ENCODE measurements at places on chromosomes 3 and 15.
A peak's percentile ranks its signal among the peaks of the same experiment; 100 is the strongest.

DNA sequence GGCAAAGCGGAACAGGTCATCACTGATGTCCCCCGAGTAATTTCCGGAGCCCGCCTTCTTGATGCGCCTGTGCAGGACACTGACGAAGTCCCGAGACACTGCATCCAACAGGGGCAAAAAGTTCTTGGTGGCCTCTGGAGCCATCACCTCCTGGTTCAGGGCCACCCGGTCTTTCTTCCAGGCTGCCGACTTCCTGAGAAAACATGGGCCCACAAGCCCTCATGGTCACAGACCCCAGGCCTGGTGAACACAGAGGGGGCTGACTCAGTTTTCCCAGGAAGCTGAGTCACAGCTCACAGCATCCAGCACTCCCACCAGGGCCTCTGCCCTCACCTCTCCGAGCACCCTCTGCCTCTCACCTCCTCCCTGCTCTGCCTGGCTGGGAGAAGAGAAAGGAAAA is 22.4 kb downstream of the CYP11A1 start:
- DNase-seq: peak; percentile 24

- no peak for DNase-seq
Observed at GRCh38 chr15:63079947-63080626, 37.5 kb downstream of the TPM1 start.

DNA sequence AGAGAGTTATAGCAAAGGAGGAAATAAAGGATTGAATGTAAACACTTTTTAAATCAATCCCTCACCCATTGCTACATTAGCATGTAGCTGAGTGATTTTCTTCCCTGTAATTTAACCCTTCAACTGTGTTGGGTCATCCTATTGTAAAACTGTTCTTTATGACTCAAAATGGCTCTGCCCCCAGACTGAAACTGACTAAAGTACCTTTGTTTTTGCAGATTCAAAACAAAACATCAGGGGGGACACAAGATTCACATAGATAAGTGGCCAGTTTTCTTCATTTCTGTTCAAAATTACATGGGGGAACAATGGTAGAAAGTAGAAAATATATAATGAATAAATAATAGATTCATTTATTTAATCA is 268.4 kb downstream of the IGSF11 start:
- no peak for DNase-seq

GRCh38 chr3:149610351-149611105 is 47.3 kb downstream of the WWTR1 start:
- no peak for DNase-seq

DNA sequence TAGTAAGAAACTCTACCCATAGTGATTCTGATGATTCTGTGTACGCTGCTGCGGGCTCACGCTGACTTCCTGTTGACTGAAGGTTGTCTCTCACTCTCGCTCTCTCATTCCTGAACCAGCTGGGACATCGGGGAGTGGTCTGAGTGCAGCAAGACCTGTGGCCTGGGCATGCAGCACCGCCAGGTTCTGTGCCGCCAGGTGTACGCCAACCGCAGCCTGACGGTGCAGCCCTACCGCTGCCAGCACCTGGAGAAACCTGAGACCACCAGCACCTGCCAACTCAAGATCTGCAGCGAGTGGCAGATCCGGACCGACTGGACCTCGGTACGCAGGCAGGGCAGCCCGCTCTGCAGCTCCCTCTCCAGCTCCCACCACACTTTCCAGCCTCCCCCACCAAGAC is 63.6 kb upstream of the NR2E3 start:
- no peak for DNase-seq

DNA sequence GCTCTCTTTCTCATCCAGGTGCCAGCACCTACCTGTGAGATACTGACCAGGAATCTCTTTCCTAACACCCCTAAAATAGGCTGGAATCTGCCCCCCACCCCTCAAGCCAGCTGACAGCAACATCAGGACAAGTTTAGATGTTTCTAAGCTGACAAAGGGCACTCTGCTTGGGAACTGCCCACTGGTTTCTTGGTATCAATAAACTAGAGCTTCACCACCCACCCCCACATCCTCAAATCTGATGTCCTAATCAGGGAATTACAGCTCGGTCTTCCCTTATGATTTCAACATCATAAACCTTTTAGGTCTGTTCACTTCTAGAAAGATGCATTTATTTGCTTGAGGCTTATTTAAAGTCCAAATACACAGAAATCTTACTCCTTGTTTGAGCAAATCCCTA is 34.7 kb downstream of the CEP19 start:
- DNase-seq: no peak

GRCh38 chr3:16455966-16456365 is 57.5 kb downstream of the RFTN1 start:
- no peak for DNase-seq

- DNase-seq: no peak
Observed at GRCh38 chr15:68203486-68203885, 1.6 kb downstream of the CALML4 start.

- DNase-seq: peak; percentile 51
Observed at GRCh38 chr3:69161587-69162307, 39.4 kb upstream of the LMOD3 start.

DNA sequence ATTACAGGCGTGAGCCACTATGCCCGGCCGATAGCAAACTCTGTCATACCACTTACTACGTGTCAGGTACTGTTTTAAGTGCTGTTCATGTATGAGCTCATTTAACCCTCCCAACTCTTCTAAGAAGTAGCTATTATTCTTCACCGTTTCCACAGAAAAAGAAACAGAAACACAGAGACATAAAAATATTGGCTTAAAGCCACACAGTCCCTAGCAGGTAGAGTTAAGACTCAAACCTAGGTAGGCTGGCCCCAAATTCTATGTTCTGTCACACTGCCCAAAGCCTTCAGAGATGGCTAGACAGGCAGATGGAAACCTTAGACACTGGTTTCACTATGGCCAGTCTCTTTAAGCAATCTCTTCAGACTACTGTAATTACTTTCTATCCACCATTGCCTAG is 149.8 kb upstream of the KCNMB2 start:
- DNase-seq: no peak

DNA sequence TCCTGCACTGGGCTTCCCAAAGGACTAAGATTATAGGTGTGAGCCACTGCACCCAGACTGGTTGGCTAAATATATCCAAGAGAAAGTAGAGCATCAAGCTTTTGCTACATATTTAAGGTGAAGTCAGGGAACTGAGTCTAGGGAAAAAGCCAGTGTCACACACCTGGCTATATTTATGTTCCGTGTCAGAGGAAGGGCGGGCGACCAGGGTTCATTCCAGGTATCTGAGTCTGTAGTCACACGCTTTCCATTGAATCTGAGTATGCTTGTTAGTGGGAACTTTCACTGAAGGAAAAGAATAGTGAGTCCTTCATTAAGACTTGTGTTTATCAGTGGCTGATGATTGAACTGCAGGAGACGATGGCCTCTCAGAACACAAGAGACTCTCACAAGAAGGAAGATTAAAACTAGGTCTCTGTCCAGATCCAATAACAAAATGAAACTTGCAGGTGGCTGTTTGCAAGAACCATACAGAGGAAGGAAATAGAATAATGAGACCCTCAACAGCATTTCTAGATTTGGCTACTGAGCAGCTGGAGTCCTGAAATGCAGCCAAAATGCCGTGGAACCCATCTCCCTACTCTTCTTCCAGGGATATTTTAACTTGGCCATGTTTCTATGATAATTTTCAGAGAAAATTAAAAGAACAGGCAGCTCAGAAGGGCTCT is 276.3 kb downstream of the THSD4 start:
- no peak for DNase-seq

DNA sequence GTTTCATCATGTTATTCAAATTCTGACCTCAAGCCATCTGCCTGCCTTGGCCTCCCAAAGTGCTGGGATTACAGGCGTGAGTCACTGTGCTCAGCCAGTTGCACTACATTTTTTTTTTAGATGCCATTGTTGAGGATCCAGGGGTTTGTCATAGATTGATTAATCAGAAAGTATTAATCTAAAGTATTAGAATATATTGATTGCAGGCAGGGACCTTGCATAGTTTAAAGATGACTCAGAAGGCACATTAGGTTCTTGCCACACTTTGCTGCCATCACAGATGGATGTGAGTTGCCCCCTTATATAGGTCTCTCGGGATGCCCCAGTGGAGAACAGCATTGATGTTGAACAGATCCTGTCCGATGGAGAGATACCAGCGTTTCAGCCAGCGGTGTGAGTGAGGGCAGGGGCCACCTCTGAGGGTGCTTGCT is 41.1 kb downstream of the IGF1R start:
- no peak for DNase-seq

DNA sequence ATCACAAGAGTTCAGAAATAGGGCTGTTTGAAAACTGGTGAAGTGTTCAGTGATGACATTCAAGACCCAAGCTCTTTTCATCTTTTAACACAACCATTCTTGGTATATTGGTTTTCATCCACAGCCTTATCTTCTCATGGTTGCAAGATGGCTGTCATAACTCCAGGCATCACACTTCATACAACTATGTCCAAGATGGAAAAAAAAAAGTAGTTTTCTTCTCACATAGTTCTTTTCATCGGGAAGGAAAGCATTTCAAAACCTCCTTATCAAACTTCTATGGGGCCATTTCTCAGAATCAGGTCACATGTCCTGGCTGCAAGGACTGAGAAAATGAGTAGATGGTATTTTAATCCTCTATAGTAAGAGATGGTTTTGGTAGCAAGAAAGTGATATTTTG is 21.1 kb upstream of the MFSD1 start:
- no peak for DNase-seq

- DNase-seq: no peak
Observed at GRCh38 chr3:150145659-150146058, 175.0 kb upstream of the PFN2 start.

GRCh38 chr3:42999212-42999611 is 20.1 kb downstream of the GASK1A start:
- no peak for DNase-seq

- no peak for DNase-seq
Observed at GRCh38 chr3:144466540-144466939, 494.9 kb downstream of the DIPK2A start.

GRCh38 chr3:156459434-156459833 is 95.5 kb downstream of the SSR3 start:
- DNase-seq: no peak

DNA sequence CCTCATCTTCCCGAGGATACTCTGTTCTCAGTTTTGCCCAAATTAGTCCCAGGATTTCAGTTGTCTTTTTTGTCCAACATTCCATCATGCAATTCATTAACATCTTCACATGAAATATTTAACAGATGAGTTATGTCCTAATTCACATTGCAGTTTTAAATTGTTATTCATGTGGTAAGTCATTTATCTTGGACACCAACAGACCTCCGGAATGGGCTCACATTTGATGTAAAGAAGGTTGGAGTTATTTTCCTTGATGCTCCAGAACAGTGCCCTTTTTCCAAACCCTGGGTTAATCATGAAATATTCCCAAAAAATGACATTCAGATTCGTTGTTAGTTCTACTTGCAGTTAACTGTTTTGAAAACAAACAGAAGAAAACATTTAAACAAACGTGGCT is 32.8 kb upstream of the LRTM1 start:
- no peak for DNase-seq

- DNase-seq: no peak
Observed at GRCh38 chr3:186901135-186901734, 29.1 kb upstream of the ST6GAL1 start.

DNA sequence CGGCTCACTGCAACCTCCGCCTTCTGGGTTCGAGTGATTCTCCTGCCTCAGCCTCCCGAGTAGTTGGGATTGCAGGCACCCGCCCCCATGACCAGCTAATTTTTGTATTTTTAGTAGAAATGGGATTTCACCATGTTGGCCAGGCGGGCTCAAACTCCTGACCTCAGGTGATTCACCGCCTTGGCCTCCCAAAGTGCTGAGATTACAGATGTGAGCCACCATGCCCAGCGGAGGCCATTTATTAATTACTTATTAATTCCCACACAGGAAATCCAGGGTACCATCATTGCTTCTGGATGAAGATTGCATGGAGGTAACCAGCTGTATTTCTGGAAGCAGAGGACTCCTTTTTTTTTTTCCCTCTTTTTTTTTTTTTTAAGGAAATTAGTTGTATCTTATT is 37.8 kb downstream of the MAP4 start:
- no peak for DNase-seq

- no peak for DNase-seq
Observed at GRCh38 chr3:197752107-197752506, 2.4 kb downstream of the FYTTD1 start.

DNA sequence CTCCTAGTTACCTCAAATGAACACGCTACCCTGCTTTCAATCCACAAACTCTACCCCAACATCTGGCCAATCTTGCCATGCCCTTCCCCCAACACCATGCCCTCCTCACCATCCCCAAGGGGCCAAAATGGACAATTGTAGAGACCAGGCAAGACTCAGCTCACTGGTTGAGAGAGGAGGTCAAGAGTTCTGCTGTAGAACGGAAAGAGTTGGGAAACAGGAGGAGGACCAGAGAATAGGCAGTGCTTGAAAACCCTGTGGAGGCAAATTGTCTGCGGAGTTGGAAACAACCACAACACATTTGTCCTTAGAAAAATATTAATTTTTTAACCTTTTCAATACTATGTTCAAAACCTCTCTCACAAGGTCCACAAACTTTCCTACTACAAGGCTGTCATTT is 128.8 kb upstream of the BFSP2 start:
- no peak for DNase-seq

DNA sequence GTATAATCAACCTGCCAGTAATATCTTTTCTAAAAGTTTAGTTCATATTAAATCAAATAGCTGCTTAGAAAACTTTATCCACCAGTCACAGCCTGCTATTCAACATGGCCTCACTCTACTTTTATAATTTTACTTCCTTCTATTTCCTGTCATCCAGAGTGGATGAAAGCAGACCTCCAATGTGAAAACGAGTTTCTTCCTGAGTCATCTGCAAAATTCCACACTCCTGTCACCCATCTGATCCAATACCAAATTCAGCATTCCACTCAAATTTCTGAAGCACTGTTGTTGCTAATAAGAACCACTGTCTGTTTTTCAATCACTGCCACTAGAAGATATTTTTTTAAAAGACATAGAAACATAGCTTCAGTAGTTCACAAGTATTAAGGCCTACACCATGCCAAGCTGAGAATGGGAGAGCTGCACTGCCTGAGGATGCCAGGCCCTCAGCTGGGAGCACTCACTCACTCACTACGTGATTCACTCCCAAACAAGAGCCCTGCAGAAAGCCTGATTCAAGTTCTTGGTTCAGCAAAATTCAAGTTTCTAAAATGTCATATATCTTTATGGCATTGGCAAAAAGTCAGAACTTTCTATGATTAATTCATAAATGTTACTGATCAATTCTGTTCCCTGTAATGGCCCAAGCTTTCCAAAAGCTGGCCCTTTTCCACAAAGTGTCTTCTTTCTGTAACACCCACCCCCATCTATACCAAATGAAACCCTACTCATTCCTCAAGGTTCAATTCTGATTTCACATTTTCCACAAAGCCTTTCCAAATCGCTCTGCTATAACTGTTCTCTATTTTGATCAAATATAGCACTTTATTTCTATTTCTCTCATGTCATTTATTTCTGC is 82.9 kb downstream of the FSIP1 start:
- DNase-seq: no peak
